ENCODE measurements at places on chromosomes 5 and 9. TPM values are rescaled to one million over a fixed set of nuclear protein-coding genes. Genes with fewer than 3 reads are reported as not detected.

- H3K4me1 ChIP-seq: no peaks in the 10 kb centered on the region
- no peak overlapping the region for H3K4me3 ChIP-seq
- H3K27me3 ChIP-seq: no peaks in the 10 kb centered on the region
- no peak for DNase-seq
Measured at GRCh38 chr5:136200761-136201160, 7.8 kb upstream of the SMIM32 start.

GRCh38 chr5:79876456-79876855, 114.6 kb downstream of the MTX3 start:
- H3K36me3 ChIP-seq: no peaks in the 10 kb centered on the region
- DNase-seq: no peak
- no peak overlapping the region for H3K27ac ChIP-seq
- H3K4me1 ChIP-seq: no peaks in the 10 kb centered on the region

DNA sequence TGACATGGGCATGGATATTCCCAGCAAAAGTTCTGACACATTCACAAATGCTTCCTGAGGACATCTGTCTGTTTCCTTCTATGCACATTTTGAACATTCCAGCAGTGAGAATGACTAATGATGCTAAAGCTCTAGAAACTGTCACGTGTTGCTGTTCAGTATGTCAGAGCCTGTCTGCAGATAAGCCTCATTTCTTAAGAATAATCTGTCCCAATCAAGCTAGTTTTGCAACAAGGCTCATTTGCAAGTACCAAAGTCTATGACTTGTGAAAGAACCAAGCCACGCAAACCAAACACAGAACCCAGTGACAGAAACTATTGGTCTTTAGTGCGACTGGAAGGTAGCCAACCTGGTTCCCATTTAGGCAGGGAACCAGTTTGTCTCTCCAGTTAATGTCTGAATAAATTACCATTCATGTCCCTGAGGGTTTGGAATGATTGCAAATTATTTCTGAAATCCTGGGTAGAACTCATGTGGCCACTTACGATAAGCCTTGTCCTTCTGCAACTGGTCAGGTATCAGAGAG, 178.5 kb downstream of the C9orf152 start:
- no peak overlapping the region for H3K4me3 ChIP-seq
- no peak for DNase-seq
- no peaks in the 10 kb centered on the region for H3K27me3 ChIP-seq
- no peaks in the 10 kb centered on the region for H3K36me3 ChIP-seq

- no peak overlapping the region for H3K27ac ChIP-seq
- no peak overlapping the region for H3K4me3 ChIP-seq
- H3K27me3 ChIP-seq: peaks cover 13% of the 10 kb centered on the region
- no peaks in the 10 kb centered on the region for H3K36me3 ChIP-seq
- H3K4me1 ChIP-seq: peaks cover 3% of the 10 kb centered on the region
- DNase-seq: peak; percentile 13
Measured at GRCh38 chr9:121455527-121456239, 44.0 kb downstream of the GGTA1 start.

GRCh38 chr5:14872070-14872989, 752 bp upstream of the ANKH start:
- peak; percentile 62 for DNase-seq
- H3K4me1 ChIP-seq: peaks cover 23% of the 10 kb centered on the region
- no peaks in the 10 kb centered on the region for H3K27me3 ChIP-seq
- H3K4me3 ChIP-seq: peak overlapping the region; percentile 82
- H3K27ac ChIP-seq: peak overlapping the region; percentile 64

DNA sequence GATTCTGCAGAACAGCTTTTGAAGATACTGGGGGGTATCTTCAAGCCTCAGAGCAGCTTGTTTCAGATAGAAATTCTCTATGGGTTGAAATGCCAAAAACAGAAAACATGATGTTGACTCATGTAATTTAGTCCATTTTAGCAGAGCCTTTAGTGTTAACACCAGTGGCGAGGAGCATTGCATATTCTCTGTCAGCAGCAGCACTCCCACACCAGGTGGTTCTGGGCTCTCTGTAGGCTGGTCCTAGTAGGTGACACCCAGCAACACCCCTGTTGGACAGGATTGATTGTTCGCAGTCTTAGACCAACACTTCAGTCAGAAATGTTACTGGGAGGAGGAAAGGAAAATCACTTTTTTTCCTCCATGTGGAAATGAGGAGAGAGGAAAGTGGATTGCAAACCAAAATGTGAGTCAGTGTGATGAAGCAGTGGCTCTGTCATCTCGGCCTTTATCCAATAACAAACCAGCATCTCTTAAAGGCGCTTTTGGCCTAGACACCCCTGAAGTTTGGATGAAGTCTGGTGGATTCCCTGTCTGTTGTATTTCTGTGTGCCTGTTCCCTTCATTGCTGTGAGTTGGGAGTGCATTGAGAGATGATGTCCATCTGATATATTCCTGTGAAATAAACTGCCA, 16.8 kb downstream of the SLC46A2 start:
- DNase-seq: no peak
- no peaks in the 10 kb centered on the region for H3K27me3 ChIP-seq
- no peak overlapping the region for H3K4me3 ChIP-seq
- no peaks in the 10 kb centered on the region for H3K4me1 ChIP-seq
- H3K36me3 ChIP-seq: peaks cover 4% of the 10 kb centered on the region

The PCDHGA10 gene
- not detected for total RNA-seq

The SPINK4 gene
- total RNA-seq: not detected

The SPATA9 gene
- total RNA-seq: not detected

The LCN12 gene
- total RNA-seq: 1.5 TPM

Data from CD4-positive, alpha-beta T cell (primary cell).